Activated T-helper 1 cell treated with anti-CD3 and anti-CD28 coated beads, Interleukin-2, amount 50 U/mL, for 16 hours (primary cell): ENCODE measurements at places on chromosomes 6 and 20.

GRCh38 chr6:150560884-150561219 is 38.8 kb upstream of the PLEKHG1 start:
- DNase-seq: no peak

DNA sequence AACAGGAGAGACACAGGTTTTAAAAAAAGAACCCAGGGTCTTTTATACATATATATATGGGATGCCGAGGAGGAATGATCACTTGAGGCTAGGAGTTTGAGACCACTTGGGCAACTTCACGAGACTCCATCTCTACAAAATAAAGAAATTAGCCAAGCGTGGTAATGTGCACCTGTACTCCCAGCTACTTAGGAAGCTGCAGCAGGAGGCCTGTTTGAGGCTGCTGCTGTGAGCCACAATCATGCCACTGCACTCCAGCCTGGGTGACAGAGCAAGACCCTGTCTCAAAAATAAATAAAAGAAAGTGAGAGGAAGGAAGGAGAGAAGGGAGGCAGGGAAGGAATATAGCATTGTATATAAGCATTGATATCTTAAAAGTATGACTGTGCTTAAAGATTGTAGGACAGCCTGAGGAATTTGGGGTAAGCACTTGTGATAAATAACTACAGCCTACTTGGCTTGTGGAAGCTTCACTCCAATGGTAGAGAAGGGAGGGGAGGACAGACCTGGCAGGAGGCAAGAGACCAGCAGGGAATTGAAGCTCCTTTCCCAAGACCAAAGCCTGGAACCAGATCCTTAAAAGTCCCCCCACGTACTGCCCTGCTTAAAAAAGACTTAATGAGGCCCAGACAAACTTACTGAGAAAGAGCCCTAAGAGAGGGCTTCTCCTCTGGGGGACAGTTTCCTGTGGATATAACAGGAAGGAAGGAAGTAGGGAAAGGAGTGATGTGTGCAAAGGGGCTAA is 2.5 kb upstream of the SNTA1 start:
- DNase-seq: no peak

DNA sequence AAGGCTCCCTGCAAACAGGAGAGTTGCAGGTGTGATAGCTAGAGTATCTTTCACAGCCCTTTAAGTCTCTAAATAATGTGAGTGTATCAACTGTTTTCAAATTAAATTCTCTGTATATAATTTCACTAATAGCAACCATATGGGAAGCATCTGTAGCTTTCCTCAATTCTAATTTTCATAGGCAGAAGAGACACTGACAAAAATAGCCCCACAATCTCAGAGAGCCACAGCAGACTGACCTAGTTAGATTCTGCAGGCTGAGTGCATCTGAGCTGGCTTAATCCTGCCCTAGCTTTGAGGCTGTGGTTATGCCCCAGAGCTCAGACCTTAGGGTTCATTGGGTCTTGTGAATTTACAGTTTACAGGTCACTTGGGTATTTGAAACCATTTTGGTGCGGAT is 63.9 kb downstream of the MAP7 start:
- DNase-seq: no peak

DNA sequence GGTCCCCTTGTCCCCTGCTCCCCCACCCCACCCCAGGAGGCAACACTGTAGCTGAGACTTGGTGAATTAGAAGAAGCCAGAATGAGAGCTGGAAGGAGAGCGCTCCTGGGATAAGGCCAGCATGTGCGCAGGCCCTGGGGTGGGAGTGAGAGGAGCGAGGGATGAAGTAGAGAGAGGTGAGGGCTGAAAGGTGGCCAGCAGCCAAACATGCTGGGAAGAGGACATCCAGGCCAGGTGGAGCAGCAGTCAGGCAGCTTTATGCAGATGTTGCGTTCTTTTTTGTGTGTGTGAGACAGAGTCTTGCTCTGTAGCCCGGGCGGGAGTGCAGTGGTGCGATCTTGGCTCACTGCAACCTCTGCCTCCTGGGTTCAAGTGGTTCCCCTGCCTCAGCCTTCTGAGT is 2.2 kb upstream of the BPIFB1 start:
- DNase-seq: no peak

GRCh38 chr6:158782432-158783166 is 36.6 kb downstream of the EZR start:
- DNase-seq: no peak

DNA sequence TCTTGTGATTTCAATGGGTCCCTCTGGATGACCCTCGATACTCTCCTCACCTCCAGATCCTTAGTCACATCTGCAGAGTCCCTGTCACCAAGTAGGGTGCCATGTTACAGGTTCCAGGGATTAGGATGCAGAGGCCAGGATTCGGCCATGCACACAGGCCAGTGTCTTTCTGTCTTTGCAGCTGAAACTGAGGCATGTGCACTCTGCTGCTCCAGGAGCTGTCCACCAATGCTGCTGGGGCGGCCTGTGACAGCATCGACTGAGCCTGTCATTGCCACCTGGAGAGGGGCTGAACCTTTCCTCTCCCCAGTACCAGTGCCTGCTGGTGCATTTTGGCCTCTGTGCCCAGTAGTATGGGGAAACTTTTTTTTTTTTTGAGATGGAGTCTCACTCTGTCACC is 4.4 kb upstream of the RBM38 start:
- DNase-seq: no peak

GRCh38 chr6:166459272-166459671 is 76.5 kb upstream of the MPC1 start:
- no peak for DNase-seq

- DNase-seq: no peak
Observed at GRCh38 chr20:35023624-35024023, 68.0 kb downstream of the MYH7B start.

DNA sequence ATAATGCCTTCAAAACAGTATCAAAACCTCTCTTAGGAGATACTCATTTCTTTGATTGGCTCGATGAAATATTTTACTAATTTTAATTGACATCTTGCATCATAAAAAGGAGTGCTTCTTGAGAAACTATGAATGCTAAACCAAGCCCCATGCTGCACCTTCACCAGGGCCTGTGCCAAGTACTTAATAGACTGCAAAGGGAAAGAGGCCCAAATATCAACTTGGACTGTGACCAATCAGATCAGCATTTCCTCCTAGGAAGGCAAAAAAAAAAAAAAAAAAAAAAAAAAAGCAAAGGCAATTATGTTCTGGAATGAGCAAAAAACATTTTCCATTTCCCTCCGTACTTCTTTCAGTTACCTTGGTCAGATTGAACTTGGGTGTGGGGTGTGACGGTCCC is 253.0 kb upstream of the SOX4 start:
- no peak for DNase-seq

- no peak for DNase-seq
Observed at GRCh38 chr6:158009114-158009891, 27.6 kb downstream of the SYNJ2 start.

DNA sequence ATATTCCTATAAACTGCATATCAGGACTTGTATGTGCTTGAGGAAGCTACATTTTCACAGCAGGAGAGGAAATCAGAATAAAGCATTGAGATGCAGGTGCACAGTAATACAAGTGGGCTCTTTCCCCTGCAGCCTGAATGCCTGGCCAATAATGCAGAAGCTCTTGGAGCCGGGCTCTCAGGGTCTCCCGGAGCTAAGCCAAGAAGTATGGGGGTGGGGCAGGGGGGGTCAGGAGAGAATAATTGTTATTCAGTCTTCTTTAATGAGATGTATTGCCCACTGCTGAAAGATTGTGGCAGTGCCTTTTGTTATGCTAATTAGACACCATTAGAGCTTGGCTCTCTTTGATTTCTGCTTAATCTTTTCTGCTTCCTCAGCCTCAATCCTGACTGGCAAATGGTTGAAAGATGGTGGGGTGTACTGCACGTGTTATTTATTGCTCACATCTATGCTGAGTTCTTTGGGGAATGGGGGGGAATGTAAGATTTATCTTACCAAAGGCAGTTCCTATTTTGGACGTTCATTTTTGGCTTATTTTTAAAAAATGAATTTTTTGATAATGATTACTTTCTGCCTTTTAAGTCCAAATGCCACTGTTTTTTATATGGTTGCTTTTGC is 407.6 kb upstream of the SOX4 start:
- no peak for DNase-seq

- DNase-seq: no peak
Observed at GRCh38 chr6:45047573-45047972, 280.6 kb upstream of the RUNX2 start.

DNA sequence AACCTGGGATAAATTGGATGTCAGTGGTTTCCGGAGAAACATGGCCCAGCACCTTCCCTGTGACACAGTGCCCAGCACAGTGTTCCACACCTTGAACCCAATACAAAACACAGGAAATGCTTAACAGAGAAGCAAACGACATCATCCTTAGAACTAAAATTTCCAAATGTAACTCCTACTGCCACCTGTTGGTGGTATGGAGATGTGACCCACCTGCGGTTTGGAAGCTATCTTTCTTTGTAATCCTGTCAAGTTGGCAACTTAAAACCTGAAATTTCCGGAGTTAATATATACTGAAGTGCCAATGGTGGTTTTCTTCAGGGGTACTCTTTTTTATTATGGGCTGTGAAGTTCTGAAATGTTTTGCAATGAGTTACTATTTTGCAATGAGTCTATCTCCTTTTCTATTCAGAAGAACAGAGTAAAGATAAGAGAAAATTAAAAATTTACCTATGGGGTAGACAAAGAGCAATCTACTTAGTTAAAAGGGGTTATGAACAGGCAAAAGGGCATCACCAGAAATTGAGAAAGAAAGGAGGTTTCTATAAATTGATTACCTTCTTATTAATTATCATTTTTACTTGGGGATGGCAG is 658.8 kb downstream of the PTPRT start:
- no peak for DNase-seq

DNA sequence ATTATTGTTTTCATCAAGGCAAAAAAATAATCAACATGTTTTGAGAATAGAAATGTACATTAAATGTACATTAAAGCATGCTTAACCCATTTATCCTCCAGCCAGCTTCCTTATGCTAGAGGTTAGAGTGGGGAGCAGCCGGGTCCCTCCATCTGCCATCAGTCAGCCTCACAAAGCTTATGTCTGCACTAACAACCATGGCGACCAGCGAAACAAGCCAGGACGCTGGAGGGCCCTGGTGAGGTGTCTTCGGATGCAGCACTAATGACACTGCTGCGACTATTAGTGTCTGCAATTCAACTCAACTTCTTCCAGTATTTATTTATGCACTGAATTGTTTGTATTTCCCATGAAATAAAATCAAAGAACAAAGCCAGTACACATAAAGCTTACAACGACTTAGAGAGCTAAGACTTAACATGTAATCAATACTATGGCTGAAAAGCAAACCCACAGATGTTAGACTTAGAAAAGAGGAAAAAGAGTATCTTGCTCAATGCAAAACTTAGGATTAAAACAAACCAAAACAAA is 6.8 kb downstream of the CLDN20 start:
- no peak for DNase-seq

GRCh38 chr6:44966449-44967092 is 361.6 kb upstream of the RUNX2 start:
- DNase-seq: no peak

DNA sequence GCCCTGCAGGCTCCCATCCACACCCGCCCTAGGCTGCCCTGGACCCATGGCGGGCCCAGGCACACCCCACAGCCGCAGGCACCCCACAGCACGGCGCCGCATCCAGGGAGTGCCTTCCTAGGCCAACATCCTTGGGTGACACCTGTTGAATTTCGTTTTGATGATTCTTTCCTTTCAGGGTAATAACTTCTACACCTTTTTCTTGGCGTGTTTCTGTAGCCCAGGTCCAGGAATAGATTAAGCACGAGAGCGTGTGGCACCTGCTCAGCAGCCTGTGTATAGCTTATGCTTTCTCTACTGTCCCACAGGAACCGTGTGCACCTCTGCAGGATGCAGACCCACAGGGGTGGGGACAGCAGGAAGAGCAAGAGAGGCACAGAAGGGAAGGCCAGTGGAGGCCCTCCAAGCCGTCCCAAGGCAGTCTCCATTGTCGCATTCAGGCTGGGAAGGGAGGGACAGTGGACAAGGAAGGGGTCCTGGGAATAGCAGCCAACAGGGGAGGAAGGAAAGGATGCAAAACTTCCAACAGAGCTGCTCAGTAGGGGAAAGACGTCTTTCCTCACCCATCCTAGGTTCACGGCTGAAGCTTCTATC is 118.1 kb upstream of the AFDN start:
- DNase-seq: no peak

DNA sequence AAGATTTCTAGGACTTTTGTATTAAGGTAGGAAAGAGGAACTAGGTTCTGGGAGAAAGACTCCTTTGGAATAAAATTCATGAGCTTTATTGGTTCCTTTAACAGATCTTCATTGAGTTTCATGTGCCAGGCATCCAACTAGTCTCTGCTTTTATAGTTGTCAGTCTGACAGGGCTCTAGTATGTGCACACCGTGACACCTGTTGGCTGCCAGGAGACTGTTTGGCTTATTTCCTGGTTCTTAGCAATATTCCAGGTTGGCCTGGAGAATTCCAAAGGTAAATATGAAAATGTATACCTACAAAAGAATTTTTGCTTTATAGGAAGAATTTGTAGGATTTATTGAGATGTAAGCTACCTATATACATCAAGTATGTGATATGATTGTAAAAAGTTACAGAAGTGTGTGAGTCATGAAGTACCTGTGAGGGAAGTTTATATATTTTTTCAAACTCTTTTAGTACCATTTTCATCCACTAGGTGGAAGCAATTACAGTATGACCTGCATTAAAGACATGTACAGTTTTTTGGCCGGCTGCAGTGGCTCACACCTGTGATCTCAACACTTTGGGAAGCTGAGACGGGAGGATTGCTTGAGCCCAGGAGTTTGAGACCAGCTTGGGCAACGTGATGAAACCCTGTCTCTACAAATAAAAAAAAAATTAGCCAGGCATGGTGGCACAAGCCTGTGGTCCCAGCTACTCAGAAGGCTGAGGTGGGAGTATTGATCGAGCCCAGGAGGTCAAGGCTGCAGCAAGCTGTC is 35.2 kb downstream of the NDUFAF5 start:
- DNase-seq: no peak

DNA sequence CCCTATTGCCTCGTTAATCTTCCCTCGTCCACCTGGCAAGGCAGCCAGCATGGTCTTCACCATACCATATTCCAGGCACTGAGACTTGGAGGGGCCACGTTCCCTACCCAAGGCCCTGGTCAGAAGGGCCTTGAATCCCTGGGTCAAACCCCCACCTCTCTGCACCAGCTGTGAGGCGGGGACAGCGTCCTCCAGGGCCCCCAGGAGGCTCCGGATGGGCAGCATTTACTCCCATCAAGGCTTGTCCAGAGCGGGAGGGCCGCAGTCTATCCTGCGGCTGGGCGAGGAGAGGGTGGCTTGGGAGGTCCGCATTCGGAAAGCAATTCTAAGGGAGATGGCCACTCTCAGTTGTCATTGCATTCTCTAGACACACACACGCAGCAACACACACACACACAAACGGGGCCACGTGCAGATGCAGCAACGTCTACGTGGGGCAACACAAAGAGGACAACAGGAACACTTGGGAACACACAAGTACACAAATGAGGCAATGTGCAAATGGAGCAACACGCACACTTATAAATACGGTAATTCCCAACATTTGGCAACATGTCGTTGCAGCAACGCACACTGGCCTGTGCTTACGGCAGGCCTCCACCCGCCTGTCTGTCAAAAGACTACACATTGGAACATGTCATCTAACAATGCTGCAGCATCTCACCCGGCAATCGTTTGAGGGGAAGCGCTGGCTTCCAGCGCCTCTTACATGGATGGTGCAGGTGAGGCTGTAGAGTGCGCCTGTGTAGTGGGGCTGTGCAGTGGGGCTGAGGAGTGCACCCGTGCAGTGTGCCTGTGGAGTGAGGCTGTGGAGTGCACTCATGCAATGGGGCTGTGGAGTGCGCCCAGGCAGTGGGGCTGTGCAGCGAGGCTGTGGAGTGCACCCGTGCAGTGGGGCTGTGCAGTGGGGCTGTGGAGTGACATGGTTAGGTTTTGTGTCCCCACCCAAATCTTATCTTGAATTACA is 12.9 kb upstream of the NTSR1 start:
- no peak for DNase-seq
